ENCODE measurements at places on chromosomes 12 and 14.
A peak's percentile ranks its signal among the peaks of the same experiment; 100 is the strongest.

- DNase-seq = no peak
Measured at GRCh38 chr12:77120156-77121085, 55.1 kb upstream of the E2F7 start.

GRCh38 chr12:52903285-52903854 lies 1.5 kb downstream of the KRT8 start:
- peak; percentile 69 for DNase-seq

DNA sequence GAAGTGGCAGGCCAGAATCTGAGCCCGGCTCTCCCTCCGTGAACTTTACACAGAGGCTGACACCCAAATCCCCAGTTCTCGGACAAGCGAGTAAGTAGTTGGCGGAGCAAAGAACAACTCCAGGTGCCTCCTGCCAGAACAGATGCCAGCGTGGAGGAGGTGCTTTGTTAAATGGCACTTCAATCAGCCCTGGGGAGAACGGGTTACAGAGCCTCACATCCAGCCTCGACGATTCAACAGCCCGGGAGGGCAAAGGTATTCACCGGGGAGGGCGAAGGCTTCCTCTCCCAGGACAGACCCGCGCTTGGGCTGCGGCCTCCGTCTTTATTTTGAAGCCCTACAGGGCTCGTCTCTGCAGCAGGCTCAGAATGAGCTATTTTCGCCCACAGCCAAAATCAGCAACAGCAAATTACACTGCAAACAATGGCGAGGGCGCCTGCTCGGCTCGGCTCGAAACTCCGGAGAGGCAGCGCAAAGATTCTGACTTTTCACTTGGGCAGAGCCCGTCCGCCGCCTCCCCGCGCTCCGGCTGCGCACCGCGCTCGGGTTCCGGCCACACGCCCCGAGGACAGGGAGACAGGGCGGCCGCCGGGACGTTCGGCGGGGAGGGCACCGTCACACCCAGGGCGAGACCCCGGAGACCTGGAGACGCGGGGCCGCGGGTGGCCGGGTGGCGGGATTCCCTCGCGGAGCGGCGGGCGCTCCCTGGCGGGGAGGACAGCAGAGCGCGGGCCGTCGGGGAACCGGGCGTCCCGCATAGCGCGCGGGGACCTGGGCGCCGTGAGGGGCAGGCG lies 811 bp downstream of the TMCC3 start:
- peak; percentile 24 for DNase-seq

DNA sequence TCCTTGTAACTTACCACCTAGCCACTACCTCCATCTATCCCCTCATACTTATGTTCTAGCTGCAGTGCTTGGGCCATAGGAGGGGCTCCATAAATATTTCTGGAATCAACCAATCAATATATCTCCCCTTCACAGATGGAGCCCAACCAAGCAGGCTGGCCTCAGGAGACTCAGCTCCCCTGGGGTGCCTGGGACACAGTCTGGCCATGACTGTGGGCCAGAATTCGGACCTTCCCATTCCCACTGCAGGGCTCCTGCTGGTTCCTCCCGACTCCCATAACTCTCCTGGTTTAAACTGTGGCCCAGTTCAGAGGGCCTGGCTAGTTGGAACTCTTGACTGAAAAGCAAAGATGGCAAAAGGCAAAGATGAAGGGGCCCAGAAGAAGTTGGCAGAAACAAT lies 13.0 kb downstream of the TTC7B start:
- DNase-seq = no peak

DNA sequence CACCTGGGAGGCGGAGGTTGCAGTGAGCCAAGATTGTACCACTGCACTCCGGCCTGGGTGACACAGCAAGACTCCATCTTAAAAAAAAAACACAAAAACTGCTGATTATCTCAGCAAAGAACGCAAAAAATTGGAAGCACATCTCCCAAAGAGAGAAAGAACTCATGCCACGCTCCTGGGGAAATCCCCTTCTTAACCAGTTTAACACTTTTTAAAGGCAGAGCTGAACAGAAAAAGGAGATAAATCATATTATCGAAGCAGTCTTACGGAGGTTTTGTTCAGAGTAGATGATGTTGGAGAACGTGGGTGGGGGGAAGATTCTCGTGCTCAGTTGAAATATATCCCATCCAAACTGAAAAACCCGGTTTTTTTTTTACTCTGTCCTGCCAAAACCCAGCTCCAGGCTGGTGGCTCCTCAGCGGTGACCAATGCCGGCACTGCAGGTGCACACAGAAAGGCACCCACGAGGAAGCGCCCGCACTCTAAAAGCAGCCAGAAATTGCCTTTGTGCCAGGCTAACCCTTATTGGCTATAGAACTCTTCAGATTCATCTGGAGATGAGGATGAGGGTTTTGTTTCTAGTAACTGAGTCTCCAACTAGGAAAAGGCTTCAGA lies 100.2 kb upstream of the PARP11 start:
- DNase-seq = no peak

GRCh38 chr12:2324387-2324786 lies 271.6 kb downstream of the CACNA1C start:
- DNase-seq = peak; percentile 99

DNA sequence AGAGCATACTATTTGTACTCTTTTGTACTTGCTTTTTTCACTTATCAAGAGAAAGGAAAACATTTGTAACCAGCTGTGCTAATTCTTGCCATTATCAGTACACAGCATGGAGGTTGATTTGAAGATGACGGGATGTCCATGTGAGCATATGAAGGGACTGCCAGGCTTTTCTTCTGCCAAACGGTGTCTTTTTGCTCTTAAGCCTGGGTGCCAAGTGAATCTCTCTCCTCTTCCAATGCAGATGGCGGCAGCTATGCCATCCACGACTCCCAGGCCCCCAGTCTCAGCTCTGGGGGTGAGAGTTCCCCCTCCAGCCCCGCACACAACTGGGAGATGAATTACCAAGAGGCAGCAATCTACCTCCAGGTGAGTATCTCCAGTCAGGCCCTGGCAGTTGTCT lies 38.9 kb downstream of the TPCN1 start:
- DNase-seq = peak; percentile 45

- no peak for DNase-seq
Measured at GRCh38 chr12:25745281-25745680, 192.2 kb upstream of the LMNTD1 start.

DNA sequence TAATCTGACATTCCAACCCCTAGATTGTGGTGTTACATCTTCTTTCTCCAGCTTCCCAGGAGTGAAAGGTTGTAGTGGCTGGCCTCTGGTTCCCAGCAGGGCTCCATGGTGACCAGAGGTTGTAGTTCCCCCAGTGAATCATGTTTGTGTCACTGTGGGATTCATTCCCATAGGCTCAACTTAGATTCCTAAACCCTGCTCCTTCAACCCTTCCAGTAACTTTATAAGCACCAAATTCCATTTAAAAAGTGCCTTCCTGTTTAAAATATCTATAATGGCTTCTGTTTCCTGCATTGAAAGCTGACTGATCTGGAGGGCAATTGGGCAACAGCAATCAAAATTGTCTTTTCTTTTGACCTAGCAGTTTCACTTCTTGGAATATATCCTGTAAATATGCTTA lies 40.5 kb upstream of the TBC1D15 start:
- no peak for DNase-seq

- DNase-seq = no peak
Measured at GRCh38 chr12:118318744-118319143, 54.0 kb downstream of the TAOK3 start.

DNA sequence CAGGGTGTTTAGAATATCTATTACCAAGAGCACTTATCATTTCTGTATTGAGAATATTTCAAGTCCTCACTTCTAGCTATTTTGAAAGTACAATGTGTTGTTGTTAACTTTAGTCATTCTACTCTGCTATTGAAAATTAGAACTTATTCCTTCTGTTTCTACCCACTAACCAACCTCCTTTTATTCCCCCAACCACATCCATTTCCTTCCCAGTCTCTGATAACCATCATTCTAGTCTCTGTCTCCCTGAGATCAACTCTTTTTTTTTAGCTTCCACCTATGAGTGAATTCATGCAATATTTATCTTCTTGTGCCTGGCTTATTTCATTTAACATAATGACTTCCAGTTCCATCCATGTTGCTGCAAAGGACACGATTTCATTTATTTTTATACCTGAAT lies 290.6 kb upstream of the OR4E1 start:
- DNase-seq = no peak

GRCh38 chr12:5262885-5263284 lies 169.0 kb upstream of the NTF3 start:
- DNase-seq = no peak

GRCh38 chr12:870378-870777 lies 79.1 kb downstream of the RAD52 start:
- no peak for DNase-seq

DNA sequence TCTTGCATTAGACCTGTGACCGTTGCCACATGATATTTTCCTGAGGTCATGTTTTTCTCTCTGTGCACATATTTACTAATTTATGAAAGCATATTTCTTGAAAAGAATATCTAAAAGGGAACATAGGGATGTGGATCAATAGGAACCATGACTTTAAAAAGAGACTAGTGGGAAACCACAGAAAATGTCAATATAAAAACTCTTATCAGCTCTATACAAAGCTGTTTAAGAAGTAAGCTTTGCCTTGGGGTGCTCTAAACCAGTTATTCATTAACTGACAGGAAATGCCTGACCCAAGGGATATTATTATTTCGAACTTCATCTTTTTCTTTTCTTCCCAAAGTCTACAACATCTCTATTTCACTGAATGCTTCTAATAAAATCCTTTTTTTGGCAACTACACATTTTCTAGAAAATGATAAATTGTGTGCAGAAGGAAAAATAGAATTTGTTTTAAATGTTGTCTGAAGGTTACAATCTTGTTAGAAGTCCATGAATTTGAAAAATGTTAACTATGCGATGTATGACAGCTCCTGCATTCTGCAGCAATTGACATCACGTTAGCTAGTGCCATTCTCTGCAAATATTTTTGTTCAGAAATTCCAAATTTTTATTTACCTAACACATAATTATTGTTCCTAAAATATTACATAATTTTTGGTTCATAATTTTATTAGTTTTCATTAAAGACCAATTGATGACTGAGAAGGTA lies 345.0 kb downstream of the SLC16A7 start:
- DNase-seq = no peak

GRCh38 chr12:93173178-93173957 lies 204.4 kb upstream of the NUDT4 start:
- no peak for DNase-seq

DNA sequence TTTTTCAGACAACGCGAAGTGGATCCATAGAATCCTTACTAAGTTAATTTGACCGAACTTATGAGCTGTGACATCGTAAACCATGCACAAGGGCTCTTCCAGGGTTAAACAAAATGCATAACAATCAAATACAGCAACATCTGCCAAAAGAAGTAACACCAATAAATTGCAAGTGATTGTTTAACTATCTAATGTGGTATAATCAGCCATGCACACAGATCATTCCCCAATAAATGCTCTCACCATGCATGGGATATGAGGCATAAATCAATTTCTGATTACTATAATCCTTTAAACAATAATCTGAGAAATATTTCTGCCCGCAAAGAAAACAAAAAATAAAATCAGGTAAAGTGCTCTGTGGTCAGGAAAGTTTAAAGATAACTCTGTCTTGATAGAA lies 7.7 kb upstream of the PLEKHG7 start:
- no peak for DNase-seq

GRCh38 chr12:104189915-104190555 lies 25.5 kb upstream of the TXNRD1 start:
- no peak for DNase-seq

- DNase-seq = no peak
Measured at GRCh38 chr14:52348776-52349175, 34.7 kb downstream of the PTGER2 start.

GRCh38 chr12:89721291-89721987 lies 12.8 kb upstream of the ATP2B1 start:
- DNase-seq = no peak

DNA sequence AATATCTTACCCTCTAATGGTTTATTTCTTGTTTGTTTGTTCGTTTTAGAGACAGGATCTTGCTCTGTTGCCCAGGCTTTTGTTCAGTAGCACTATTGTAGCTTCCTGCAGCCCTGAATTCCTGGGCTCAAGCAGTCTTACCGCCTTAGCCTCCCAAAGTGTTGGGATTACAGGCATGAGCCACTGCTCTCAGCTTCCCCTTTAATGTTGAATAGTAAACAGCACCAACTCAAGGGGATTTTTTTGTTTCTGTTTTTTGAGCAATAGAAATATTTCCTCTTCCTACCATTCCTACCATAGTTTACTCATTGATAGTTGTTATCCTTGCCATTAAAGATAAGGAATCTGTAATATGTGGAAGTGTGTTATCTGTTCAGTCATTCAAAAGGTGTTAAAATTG lies 10.7 kb downstream of the ARID4A start:
- no peak for DNase-seq

GRCh38 chr14:87784386-87784785 lies 208.6 kb downstream of the GALC start:
- DNase-seq = no peak

DNA sequence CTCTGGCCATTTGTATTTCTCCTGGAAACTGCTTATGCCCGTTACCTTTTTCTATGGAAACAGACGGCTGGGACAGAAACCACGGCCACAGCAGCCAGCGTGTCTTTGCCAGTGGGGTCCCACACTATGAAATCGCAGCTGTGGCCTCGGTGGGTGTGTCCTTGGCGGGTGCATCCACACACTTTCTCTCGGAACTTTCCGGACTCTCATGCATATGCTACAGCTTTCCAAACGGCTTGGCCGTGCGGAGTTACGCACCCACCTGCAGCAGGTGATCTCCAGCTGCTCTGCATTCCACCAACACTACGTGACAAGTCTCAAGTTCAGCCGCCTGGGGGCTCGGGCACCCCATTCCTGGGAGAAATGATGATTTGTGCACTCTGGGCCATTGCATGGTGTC lies 1.3 kb upstream of the BTBD6 start:
- no peak for DNase-seq

GRCh38 chr14:22556021-22556989 lies 32.7 kb downstream of the DAD1 start:
- no peak for DNase-seq

DNA sequence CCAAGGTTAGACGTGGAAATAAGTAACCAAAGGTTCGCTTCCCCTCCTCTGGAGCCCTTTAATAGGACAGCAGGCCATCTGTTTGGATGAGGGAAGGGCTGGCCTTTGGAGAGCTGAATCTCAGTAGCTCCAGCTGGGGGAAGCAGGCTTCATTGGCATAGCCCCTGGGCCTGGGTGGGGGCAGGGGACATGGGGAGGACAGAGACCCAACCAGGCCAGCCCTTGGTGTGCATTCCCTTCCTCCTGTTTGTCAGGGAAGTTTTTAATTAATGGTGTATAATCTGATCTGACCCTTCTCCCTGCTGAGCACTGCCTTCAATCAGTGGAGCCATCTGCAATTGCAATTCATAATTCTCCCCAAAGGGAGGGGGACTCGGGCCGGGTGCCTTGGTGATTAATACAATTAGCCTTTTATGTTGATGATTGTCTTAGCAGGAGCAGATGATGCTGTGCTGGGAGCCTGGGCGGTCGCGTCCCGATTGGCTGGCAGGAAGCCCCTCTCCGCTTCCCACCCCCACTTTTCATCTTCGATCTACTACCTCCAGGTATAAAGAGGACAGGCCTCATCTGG lies 6.4 kb downstream of the AQP6 start:
- DNase-seq = no peak

- DNase-seq = no peak
Measured at GRCh38 chr14:90603841-90604240, 207.0 kb downstream of the CALM1 start.

GRCh38 chr12:112924986-112925385 lies 13.3 kb upstream of the OAS3 start:
- DNase-seq = no peak

- no peak for DNase-seq
Measured at GRCh38 chr12:212715-213526, 1.0 kb downstream of the SLC6A12 start.
